ENCODE measurements at places on chromosomes 3 and 15.

DNA sequence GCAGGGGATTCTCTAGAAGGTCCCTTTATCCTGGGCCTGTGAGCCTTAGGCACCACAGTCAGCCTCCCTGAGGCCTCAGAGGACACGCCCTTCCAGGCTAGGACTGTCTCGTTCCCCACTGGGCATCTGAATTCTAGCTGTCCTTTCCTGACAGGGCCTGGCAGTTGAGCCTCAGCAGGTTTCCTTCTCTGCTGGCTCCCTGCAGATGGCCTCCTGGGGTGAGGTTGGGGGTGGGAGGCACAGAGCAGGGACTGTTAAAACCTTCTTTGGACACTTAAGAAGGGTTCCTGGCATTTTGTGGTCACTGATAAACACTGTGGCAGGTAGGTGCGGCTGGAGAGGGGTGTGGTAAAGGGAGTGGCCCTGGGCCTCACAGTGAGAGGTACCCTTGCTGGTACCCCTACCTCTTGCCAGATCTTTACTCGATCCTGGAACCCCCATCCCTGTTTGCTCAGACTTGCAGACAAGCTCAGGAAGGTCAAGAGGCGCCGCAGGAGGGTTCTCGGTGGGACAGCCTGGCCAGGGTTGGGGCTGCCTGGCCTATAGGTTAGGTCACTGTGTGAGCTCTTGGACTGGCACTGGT lies 8.5 kb downstream of the CLK3 start:
- no peak for DNase-seq

GRCh38 chr15:70267879-70268278 lies 170.2 kb upstream of the TLE3 start:
- DNase-seq, result no peak

GRCh38 chr15:39491886-39492490 lies 88.9 kb upstream of the THBS1 start:
- DNase-seq, result no peak

GRCh38 chr3:128447561-128448013 lies 19.1 kb downstream of the DNAJB8 start:
- no peak for DNase-seq

DNA sequence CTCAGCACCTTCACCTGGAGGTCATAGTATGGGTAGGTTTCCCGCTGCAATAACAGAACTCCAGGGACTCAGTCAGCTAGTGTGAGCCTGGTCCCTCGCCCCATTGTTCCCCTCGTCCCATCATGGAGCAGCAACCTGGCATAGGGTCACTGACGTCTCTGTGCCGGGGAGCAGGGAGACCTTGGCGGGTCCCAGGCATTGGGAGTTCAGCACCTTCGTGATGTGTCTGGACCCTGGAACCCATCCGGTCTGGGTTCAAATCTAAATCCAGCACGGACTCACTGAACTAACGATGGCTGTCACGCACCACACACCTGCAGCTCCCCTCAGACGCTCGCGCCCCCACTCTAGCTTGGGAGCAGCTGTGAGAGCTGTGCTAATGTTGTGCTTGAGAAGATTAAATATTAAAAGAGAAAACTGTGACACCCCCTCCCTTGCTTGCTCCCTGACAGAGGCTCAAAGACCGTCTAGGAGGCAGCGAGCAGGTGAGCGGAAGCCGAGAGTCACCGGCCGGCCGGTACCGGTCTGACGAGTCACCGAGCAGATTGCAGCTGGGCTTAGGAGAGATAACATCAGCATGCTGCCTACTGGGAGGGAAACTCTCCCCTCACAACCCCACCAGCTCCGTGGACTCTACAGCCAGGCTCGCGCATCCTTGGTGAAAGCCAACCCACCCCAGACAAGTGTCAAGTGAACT lies 742 bp downstream of the PLA2G4F start:
- no peak for DNase-seq

DNA sequence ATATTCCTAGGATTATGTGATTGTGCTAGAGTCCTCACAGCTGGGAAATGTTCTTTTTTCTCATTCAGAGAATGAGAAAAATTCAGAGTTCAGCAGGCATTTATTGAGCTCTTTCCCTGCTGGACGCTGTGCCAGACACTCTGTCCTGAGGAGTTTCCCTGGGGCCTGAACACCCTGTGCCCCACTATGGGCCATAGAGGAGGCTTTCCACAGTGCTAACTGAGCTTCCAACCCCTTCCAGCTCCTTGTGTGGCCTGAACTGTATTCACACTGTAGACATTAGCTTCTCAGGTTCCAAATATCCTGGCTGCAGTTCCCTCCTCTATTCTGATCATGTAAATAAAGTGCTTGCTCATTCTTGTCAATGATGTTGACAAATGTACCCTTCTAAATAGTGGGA lies 10.0 kb downstream of the ABHD2 start:
- no peak for DNase-seq
